Fibroblast of skin of left biceps (primary cell): ENCODE measurements at places on chromosomes 2 and 18.
A peak's percentile ranks its signal among the peaks of the same experiment; 100 is the strongest.

GRCh38 chr18:61822879-61823278 is 69.9 kb downstream of the RNF152 start:
- DNase-seq = no peak

DNA sequence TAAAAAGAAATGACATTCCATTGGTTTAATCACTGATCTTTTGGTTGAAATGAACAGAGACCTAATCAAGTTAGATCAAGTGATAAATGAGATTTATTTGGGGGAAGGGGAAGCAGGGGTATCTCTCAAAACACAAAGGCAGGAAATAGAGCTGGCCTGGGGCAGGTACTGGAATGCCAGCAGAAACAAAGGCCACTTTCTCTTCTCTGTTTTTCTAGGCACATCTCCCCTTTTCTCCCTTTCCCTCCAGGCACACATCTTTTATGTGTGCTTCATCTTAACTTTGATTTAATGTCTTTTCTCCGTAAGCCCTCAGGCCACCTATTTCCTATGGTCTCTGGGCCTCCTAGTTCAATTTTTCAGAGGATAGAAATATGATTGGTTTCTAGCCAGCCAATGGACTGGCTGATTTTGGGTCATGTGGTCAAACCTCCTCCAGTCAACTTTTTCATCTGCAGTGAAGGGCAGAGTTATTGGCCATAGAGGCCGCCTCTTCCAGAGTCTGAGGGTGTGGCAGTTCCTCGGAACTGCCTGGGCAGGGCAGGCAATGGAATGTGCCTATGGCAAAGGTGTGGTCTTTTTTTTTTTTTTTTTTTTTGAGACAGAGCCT is 58.9 kb upstream of the FAM136A start:
- no peak for DNase-seq

DNA sequence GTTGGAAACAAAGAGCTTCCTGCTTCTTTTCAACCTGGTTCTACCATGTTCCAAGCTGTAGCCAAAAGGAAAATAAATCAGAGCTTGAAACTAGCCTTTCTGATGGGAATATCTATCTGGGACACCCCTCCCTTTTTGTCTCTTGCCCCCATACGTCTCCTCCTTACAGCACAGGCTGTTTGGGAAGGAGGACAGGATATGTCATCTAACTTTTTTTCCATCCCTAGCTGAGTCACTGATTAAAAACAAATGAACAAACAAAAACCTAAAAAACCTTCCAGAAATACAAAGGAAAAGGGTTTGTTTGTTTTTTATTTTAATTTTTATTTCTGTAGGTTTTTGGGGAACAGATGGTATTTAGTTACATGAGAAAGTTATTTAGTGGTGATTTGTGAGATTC is 151.6 kb downstream of the FAM210A start:
- DNase-seq = no peak

DNA sequence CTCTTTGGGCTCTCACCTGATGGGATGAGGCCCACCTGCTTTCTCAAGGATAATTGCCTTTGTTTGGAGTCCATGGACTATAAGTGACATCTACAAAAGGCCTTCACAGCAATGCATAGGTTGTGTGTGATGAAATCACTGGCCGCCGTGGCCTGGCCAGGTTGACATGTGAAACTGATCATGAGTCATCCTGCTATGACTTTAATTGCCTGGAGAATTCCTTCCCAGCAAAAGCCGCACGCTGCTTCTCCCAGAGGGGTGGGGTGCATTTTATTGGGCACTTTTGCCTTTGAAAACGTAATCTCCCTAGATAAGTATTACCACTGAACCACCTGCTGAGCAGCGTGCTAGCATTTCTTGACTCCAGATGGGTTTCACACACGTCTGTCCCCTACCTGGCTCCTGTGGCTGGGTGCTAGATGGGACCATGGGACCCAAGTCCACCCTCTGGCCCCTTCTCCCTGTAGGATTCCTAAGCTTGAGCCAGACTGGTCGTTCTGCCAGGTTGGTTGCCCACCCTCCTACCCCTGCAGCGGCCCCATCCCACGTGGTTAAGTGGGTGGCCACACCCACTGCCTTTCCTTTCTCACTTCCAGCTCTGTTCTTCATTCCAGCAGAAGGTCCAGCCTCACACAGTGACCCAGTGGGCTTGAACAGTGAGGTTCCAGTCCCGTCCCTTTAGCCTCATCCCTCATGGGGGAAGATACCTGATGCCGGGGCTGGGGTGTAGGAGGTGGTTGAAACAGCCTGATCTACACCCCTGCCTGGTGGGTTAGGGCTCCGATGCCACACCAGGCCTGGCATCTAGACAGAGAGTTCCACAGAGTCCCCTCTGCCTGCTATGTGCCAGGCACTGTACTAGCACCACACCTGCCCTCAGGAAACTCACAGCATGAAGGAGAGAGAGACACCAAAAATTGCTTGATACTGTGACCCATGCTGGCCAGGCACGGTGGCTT is 89.6 kb downstream of the GBX2 start:
- peak; percentile 34 for DNase-seq

GRCh38 chr2:145484448-145485097 is 964.7 kb upstream of the ZEB2 start:
- DNase-seq = no peak

DNA sequence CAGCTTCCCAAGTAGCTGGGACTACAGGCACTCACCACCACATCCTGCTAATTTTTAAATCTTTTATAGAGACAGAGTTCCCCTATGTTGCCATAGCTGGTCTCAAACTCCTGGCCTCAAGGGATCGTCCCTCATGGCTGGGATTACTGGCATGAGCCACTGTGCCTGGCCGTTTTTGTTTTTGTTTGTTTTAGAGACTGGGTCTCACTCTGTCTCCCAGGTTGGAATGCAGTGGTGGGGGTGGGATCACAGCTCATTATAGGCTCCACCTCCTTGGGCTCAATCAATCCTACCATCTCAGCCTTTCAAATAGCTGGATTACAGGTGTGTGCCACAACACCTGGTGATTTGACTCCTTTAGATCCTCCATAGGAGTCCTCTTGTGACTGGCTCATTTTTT is 19.5 kb upstream of the ZDBF2 start:
- DNase-seq = no peak

GRCh38 chr2:121545913-121546312 is 15.2 kb downstream of the RNU4ATAC start:
- DNase-seq = no peak

GRCh38 chr2:18379870-18380269 is 180.6 kb downstream of the RDH14 start:
- DNase-seq = no peak

DNA sequence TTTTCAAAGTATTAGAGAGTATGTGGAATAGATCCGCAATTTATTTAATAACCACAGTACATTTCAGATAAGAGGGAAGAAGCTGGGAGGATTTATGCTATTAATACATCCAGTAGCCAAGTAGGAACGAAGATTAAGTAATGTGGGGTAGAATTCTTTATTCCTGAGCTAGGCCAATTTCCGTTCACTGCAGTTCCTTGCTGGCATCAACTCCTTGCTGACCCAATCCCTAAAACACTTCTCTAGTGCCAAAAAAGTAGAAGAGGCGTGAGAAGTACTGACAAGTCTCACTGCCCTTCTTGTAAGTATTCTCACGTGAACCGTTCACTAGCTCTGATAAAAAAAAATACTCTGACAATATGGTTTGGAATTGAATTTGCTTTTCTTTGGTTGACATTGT is 211.4 kb downstream of the EPHA4 start:
- DNase-seq = no peak

DNA sequence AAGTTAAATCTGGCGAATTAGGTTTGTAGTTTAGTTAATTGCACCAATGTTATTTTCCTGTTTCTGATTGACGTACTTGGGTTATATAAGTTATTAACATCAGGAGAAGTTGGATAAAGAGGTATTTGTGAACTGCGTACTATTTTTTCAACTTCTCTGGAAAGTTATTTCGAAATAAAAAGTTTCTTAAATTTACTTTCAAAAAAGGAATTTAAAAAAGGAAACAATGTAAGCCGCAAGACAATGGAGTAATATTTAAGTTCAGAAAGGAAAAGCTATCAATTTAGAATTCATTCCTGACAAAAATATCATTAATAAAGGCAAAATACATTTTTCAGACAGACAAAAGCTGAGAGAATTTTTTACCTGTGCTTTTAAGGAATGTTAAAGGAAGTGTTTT is 47.7 kb downstream of the RAB10 start:
- no peak for DNase-seq

- no peak for DNase-seq
These were observed 69.2 kb downstream of the TRIP12 start for GRCh38 chr2:229852565-229852964.

GRCh38 chr2:34037157-34037556 is 438.1 kb upstream of the FAM98A start:
- no peak for DNase-seq

GRCh38 chr2:63993871-63994270 is 25.4 kb downstream of the VPS54 start:
- no peak for DNase-seq

GRCh38 chr2:62495761-62496160 is 10.2 kb downstream of the TMEM17 start:
- no peak for DNase-seq

DNA sequence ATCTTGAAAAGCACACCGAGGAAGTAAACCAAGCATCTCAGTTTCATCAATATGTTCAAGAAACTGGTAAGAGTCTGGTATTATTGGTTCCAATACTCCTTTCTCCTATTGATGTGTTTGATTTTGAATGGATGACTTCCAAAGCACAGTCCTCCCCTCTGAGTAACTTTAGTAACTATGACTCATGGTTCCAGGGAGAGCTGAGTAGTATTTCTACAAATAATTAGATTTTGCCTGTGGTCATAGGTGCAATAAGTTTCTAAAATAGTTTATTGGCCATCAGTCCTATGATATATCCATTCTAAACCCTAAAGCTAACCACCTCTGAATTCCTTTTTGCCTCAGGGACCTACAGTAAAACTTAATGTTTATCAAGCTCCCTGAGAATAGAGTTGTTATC is 352.4 kb downstream of the XIRP2 start:
- no peak for DNase-seq

DNA sequence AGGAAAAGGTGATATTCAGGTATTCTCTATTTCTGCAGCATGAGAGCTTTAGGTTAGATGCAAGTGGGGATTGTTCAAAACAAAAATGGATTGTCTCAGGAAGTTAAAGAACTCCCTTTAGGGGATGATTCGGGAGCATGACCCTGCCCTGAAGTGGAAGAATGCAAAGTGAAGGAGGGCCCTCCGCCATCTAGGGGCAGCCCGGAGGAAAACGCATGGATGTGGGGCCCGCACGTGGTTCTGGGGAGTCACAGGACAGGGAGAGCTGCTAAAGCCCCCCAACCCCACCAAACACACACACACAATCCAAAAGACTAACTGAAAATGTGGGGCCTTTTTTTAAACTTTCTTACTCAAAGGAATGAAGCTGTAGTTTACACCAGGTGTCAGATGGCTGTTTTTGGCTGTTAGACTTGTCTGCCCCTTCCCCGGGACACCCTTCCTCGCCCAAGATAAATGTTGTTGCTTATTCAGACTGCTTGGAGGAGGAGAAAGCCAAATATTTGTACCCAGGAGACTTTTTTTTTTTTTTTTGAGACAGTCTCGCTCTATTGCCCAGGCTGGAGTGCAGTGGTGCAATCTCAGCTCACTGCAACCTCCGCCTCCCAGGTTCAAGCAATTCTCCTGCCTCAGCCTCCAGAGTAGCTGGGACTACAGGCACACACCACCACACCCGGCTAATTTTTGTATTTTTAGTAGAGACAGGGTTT is 78.8 kb downstream of the HNRNPLL start:
- no peak for DNase-seq

DNA sequence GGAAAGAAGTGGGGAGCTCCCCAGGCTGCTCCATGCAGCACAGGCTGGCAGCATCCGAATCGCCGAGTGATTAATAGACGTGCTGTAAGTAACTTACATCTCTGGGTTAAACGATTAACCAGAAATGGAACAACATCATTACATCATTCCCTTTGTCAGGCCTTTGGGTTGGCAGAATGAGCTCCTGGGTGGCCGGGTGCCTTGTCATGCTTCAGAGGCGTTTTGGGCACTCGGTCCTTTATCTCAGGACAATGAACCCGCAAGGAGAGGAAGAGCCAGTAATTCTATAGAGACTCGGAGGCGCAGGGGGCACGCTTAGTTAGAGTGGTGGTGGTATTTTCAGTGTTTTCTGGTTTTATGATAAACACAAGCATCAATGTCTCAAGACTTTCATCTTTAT is 146.9 kb upstream of the TPO start:
- DNase-seq = no peak

DNA sequence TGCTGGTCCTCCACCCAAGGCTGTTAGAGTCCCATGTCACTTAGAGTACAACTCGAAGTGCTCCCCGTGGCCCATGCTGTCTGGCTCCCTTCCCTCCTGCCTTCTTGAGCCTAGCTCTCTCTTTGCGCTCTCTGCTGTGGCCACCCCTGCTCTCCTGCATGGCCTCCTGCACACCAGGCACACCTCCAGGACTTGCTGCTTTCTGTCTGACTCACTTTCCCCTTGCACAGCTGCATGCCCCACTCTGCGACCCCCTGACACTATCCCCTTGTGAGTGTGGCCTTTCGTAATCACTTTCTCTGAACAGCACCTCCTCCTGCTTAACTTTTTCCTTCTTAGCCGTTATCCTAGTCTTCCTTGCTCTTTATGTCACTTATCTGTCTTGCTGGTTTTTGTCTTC is 343.6 kb downstream of the TGIF1 start:
- no peak for DNase-seq

GRCh38 chr2:119224391-119225104 is 914 bp downstream of the STEAP3 start:
- no peak for DNase-seq

DNA sequence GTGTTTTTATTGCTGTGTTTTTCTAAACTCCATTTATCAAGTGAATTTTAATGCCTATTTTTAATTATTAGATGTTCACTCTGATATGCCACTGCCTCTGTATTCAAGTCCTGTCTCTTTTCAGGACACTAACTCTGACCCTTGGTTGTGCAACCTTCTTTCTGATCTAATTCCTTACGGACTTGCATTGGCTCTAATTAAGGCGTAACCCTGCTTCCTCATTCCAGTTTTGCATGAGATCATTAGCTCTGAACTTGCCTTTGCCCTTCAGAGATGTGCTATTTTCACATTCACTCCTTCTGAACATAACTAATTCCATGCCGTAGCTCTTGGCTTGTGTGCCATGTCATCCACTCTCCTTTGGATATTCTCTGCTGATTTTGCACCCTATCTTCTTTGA is 162.5 kb upstream of the TMEFF2 start:
- no peak for DNase-seq

- DNase-seq = no peak
These were observed 13.2 kb downstream of the ITM2C start for GRCh38 chr2:230877759-230878598.

DNA sequence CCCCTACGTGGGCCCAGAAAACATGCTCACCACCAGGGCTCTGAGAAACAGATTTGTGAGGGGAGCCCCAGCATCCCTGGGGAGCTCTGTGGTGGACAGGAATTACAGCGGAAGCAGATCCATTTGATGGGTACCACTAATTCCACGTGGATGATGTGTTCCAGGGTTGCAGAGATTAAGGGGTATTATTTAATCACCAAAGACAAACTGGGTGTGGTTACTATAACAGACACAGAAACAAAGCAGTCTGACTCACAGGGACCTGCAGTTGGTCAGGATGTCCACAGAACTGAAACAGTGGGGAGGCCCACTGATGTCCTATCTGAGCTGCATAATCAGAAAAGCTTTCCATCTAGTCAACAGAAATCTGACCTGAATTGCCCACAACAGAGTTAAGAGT is 65.8 kb downstream of the PSMG2 start:
- no peak for DNase-seq

GRCh38 chr2:88659538-88659915 is 31.9 kb upstream of the RPIA start:
- DNase-seq = no peak

GRCh38 chr18:36650266-36650665 is 178.5 kb downstream of the TPGS2 start:
- DNase-seq = no peak

- DNase-seq = peak; percentile 92
These were observed 427.0 kb upstream of the TNP1 start for GRCh38 chr2:217286833-217287232.
